ENCODE measurements at places on chromosomes 7 and 10.

DNA sequence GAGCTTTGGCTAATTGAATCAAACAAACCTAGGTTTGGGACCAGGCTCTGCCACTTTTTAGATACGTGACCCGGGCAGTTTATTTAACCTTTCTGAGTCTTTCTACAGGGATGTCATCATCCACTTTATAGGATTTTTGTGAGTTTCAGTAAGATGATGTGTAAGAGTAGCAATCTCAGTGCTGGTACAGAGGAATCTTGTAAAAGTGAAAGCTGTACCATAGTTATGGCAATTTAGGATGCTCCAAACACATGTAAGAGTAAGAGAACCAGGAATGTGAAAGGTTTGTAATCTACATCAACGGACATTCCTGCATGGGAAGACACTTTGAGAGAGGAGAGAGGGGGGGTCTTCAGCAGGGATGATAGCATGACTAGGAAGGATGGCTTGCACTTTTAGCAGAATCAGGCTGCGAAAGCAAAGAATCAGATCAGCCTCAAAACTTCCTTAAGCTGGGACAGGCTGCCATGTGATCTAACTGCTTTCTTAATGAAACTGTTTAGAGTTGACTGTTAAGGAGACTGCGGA lies 968 bp downstream of the NOLC1 start:
- no peak for DNase-seq

DNA sequence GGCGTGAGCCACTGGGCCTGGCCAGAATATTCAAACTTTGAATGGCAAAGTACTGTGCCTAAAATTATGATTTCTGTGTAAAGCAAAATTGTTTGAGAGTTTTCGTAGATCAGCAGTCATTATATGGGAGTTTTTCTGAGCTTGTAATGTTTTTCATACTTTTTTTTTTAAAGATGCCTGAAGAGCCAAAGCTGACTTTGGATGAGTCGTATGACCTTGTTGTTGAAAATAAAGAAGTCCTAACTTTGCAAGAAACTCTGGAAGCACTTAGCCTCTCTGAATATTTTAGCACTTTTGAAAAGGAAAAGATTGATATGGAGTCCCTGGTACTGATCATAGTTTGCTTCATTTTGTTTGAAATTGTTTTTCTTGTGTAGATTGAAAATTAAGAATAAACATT lies 26.7 kb downstream of the SEC23IP start:
- no peak for DNase-seq

GRCh38 chr7:67406976-67407375 lies 410.3 kb downstream of the TYW1 start:
- DNase-seq, result no peak

GRCh38 chr10:127227663-127228062 lies 31.3 kb upstream of the INSYN2A start:
- DNase-seq, result no peak

DNA sequence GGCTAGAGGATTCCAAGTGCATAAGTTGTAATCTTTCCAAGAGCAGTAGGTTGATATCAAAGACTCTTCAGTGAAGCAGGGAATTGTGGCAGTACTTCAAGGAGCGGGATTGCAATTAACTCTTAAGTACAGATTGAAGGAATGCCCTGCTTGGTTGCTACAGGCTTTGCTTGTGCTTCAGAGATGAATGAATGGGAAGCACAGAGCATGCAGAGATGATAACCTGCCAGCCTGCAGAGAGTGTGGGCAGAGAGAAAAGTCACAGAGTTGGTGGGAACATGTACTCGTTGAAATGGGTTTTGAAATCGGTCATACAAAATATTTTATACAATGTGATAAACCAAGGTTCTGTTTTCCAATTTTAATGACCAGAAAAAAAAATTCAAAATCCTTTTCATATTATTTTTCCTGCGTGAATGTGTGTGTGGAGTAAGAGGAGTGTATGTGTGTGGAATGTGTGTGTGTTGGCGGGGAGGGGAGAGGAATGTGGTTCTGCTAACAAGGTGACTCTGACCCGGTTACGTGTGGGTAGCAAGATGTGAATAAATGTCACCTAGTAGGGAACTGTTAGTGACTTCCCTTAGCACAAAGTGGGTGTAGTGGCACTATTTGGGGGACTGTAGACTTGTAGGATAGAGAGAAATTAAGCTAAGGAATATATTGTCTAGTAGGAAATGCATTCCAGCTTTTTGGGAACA lies 697.8 kb downstream of the GATA3 start:
- DNase-seq, result no peak

- DNase-seq, result no peak
These were observed 15.1 kb downstream of the TRUB1 start for GRCh38 chr10:114953047-114953446.

DNA sequence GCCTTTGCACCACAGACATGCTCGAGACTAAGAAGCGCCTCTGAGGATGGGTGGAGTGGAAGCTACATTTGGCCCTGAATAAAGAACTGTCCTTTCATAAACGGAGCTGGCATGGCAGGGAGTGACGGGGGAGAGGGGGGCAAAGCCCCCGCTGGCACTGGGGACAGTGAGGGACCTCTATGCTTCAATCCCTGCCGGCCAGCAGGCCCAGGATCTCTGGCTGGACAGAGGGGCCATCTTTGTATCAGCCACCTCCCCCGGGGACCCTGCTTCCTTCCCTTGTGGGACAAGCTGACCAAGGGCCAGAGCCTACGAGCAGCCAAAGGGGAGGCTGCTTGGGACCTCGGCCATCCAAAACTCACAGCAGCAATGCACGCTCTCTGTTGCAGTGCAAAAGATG lies 28.2 kb upstream of the ECHDC3 start:
- no peak for DNase-seq

Measured in muscle of arm (tissue), 14 donors.